ENCODE measurements at places on chromosomes 11 and 22. TPM values are rescaled to one million over a fixed set of nuclear protein-coding genes. Genes with fewer than 3 reads are reported as not detected.

DNA sequence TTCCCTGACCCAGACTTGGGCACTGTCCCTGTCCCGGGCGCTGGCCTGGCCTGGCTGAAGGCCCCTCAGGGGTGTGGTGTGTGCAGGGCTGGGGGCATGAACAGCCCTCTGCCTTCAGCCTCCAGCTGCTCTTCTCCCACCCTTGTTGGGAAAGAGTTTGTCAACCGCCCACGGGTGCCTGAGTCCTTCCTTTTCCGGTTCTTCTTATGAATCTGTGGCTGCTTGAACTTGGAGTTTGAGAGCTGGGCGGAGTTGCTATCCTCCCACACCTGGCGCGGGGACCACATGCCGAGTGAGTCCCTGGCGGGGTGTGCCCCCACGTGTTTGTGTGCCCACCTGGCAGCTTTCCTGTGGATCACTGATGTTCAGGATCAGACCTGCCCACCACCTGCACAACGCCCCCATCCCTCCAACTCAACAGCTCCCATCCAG, 13.4 kb downstream of the NFAM1 start:
- no peak for DNase-seq

Gene GSTP1
- 246 TPM for total RNA-seq

Gene SPON1
- total RNA-seq = not detected

GRCh38 chr22:26711205-26711963, 54.0 kb downstream of the MIAT start:
- DNase-seq = no peak

DNA sequence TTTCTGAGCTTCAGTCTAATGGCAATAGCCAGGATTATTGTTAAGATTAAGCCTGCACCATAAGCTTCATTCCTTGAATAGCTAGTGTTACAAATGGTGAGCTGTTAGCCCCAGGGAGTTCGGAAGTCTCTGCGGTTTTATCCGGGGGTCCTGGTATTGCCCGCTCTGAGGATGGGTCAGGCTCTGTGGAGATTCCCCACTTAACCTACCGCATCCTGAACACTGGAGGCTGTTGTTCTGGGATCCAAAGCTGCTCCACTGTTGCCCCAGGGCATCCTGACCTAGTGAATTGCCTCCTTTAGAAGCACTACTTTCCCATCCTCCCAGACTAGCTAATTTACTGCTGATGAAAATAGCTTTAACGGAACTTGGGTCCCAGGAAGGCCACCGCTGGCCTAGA, 14.5 kb upstream of the PEX26 start:
- DNase-seq = no peak

Measured in myocyte (in vitro differentiated cells).